ENCODE measurements at places on chromosomes 7 and 10.

GRCh38 chr10:121683816-121684215, 85.6 kb upstream of the FGFR2 start:
- no peak for DNase-seq

GRCh38 chr10:65335311-65335710, 1590.5 kb upstream of the LRRTM3 start:
- no peak for DNase-seq

- no peak for DNase-seq
These were observed 19.5 kb upstream of the INSYN2A start for GRCh38 chr10:127215866-127216265.

DNA sequence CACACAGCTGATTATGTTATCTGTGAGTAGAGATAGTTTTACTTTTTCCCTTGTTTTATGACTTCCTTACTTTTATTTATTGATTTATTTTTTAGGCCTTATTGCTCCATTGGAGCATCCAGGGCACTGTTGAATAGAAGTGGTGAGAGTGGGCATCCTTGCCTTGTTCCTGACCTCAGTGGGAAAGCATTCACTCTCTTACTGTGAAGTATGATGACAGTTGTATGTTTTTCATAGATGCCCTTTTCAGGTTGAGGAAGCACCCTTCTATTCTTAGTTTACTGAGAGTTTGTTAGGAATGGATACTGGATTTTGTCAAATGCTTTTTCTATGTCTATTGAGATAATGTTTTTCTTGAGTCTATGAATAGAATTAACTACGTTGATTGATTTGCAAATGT, 88.6 kb downstream of the XRCC2 start:
- no peak for DNase-seq

DNA sequence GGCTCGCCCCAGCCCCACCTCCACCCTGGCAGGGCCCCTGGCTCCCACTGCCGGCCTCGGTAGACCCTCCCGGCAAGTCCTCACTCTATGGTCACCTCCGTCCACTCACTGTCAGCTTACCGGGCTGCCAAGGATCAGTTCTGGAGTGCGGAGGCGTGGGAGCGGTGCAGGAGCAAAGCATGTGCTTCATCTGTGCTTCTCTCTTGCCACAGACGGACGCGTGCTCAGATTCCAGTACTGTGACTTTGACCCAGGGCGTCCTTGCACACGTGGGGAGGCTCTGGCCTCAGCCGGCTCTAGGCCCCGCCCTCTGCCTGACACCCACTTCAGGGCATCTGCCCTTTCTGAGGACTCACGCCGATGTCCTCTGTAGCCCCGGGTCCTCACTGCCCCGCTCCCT, 547.5 kb upstream of the FOXK1 start:
- no peak for DNase-seq

GRCh38 chr7:107230334-107230733, 61.5 kb downstream of the HBP1 start:
- DNase-seq: no peak

DNA sequence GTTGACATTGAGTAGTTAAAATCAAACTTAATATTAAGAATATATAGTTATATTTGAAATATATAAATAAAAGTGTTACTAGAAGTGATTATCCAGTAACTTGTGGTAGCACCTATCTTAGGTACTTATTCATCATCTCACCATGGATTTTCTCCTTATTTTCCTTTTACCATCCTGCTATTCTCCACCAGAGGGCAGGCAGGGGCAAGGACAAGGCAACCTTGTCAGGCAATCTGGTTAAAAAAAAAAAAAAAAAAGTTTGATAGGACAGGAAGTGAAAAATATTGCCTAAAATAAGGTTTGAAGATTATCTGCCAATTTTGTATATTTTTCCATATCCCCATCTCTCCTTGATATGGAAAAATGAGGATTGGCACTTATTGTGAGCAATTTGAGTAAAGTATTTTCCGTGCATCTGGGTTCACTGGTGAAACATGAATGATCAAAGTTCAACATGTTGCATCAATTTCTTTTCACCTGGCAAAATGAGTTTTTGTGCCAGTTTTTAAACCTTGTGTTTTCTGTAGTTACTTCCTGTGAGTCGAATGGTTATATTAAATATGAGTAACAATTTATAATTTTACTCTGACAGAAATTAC, 256.7 kb downstream of the AGMO start:
- DNase-seq: no peak

DNA sequence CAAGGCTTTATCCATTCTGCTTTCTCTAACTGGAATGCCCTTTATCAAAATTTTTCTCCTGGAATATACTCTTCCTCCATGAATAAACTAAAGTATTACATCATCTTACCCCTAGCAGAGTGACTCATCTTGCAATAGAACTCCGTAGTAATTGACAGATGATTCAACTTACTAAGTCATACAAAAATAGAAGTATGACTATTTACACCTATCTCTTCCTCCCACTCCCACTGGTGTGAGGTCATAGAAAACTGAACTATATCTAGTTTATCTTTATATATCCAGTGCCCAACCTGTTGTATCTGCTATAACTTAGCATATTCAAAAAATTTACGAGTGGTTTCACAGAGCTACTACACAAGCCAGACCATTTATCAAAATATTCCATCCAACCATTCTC, 26.1 kb downstream of the ABCB1 start:
- no peak for DNase-seq

DNA sequence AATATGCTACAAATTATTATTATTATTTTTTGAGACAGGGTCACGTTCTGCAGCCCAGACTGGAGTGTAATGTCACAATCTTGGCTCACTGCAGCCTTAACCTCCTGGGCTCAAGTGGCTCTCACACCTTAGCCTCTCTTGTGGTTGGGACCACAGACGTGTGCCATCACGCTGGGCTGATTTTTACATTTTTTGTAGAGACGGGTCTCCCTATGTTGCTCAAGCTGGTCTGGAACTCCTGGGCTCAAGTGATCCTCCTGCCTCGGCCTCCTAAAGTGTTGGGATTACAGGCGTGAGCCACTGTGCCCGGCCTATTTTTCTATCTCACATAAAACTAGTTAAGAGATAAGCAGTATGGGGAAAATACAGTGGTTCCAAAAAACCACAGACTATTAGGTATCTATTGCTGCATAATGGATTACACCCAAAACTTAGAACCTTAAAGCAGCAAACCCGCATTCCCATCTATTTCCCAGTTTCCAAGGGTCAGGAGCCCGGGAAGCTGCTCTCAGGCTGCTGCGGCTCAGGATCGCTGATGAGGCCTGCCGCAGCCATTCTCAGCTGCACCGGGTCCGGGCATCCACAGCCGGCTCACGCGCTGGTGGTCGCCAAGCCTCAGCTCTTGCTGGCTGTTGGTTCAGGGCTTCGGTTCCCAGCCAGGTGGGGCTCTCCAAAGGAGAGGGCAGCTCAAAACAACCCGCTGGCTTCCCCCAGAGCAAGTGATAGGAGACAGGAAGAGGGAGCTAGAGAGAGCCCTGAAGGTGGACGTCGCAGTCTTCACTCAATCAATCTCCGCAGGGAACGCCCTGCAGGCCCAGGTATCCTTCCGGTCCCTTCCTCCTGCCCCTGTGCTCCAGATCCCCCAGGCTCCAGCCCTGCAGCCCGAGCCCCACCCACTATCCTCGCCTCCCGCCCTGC, 128.2 kb downstream of the UBE2H start:
- DNase-seq: no peak

GRCh38 chr7:71472962-71473361, 341.0 kb downstream of the GALNT17 start:
- no peak for DNase-seq

GRCh38 chr7:105046414-105046813, 32.4 kb downstream of the KMT2E start:
- no peak for DNase-seq

Measured in activated T-cell treated with anti-CD3 and anti-CD28 coated beads, Interleukin-2, amount 50 U/mL, for 48 hours (primary cell).